ENCODE measurements at places on chromosomes 3 and 15.

DNA sequence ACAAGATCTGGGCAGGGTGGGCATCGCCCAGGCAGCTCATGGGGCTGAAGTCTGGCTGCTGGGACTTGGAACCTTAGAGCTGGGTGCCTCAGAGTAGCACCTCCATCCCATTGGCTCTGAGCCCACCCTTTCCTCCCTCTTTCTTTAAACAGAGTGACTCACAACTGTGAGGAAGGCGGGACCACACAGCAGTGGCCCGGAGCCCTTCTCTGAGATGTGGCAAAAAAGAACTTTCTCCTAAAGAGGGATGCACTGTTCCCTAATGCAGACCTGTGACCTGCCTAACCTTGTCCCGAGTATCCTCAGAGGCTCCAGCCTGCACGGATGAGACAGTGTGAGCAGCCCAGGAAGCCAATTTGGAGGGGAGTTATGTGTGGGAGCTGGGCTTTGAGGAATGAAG, 23.6 kb downstream of the PRR20G start:
- DNase-seq: no peak

DNA sequence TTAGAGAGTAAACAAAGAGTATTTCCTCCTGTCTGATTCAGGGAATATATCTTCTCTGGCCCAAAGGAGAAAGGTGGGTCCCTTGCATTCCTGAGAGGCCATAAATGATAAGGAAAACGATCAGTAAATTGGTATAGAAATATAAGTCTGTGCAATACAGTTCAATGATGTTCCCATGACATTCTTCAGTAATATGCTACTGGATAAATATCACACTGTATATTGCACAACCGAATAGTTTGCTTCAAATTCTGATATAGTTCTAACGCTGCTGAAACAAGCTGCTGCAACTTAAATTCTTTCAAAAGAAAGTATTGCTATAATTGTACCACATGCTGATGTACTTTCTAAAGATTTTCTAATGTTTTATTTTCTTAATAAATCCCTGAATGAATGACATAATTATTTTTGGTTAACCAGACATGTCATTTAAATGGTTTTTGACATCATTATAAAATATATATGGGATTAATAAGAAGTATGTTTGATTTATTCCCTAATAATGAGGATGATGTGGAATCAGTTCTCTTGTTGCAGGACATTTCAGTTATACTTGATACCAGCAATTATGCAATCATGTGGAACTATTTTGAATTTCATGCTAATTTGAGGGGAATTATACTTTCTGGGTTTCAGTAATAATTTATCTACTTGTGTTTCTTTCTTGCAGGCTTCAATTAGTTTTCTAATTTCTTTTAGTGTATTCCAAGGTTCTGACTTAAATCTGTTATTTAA, 44.9 kb downstream of the FGF7 start:
- no peak for DNase-seq

DNA sequence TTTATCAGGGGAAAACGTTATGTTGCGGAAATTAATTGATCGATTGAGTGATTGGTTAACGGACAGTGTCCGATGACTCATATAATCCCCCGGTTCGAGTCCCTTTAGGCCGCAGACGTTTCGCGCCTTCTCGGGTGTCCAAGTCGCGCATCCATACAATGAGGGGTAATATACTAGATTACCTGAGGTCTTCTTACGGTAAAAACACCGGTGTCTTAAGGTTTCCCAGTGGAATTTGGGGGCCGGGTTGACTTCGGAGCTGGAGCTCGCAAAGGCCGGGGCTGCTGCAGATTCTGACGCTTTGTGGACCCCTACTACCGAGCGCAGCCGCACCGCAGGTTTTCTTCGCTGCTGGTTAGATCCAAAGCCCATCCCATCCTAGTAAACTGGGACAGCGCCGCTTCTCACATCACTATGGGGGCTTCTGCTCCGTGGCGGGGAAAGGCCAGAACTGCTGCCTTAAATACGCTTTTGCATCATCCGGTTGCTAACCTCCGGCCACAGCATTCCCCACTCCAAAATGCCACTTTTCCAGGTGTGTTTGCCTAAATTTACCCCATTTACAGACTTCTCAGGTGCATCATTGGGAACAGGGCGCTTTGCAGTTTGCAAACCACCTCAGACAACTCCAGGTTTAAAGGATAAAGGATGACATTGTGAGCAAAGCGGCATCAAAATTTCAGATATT, 858 bp upstream of the SACM1L start:
- DNase-seq: no peak

DNA sequence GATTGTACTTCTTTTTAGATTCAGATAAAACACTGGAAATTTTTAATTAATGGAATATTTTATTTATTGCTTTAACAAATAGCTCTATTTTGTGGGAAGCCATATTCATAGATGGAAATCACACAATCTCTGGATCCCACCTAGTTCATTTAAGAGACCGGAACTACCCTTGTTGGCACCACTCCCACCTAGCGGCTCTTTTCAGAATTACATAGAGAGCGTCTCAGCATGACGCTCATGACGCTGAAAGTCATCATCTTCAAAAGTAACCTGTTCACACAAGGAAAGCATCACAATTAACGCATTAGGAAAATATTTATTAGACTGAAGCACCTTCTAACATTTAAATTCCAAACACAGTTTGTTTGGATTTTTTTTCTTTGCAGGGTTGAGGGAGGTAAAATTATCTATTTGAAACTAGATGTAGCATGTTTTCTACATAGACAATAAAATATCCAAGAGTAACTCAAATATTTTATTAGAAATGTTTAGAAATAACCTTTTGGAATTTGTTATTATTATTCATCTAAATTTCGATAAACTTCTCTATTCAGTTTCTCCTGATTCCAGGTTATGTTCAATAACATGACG, 214.9 kb upstream of the ARRDC4 start:
- DNase-seq: no peak

- DNase-seq: no peak
Observed at GRCh38 chr3:143478115-143478693, 358.6 kb downstream of the CHST2 start.

DNA sequence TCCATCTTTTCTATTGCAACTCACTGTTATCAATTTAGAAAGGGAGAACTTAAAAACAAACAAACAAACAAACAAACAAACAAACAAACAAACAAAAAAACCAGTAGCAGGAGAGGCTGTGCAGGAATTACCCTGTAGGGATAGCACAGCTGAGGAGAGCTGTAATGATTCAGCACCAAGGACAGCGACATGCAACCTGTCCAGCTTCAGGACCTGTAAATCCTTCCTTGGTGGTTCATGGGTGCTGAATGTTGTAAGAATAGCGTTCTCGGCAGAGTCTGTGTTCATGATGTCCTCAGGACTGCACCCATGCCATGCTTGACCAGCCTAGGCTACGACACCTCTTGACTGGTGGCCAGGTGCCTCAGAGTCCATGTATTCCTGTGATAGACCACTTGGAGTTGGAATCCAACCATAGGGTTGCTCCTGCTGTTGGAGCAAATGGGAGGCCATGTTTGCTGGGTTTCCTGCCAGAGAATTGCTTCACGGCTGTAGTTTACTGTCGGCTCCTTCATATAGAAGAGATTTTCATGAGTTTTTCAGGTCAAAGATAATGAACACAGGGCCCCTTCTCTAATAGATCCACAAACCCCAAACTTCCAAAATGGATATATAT, 65.9 kb downstream of the CACNA2D3 start:
- no peak for DNase-seq

- no peak for DNase-seq
Observed at GRCh38 chr3:183634707-183635106, 716 bp upstream of the KLHL24 start.

GRCh38 chr3:99896482-99896881, 78.8 kb downstream of the CMSS1 start:
- no peak for DNase-seq

DNA sequence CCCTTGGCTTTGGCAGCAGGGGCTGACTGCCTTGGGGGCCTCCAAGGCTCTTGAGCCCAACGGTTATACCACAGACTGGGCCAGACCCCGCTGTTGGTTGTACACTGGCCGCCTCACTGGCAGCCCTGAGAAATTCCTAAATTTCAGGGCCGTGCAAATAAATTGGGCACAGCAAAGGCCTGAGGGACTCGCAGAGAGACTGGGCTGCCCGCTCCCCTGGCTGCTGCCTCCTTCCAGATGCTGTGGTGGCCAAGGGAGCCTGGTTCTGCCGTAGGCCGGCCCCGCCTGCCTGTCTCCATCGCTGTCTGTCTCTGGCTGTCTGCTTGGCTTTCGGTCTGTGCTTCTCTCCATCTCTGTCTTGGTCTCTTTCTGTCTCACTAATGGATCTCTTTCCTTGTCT, 9.0 kb downstream of the FBLN2 start:
- no peak for DNase-seq

DNA sequence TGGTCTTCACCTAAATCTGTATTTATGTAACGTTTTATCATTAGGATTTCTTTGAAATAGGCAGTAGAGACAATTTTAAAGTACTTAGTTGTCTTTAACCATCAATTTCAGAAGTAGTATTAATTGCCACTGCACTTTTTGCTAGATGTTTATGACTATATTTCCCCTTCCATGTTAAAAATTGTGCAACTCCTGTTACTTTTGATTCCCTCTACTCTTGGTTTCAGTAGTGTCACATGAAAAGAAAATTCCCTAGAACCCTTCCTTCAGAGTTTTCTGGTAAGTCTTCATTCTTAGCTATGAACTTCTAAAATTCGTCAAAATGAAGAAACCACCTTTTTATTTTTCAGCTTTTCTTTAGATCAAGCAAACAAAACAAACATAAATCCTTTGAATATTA, 7.1 kb downstream of the PIAS1 start:
- DNase-seq: no peak

DNA sequence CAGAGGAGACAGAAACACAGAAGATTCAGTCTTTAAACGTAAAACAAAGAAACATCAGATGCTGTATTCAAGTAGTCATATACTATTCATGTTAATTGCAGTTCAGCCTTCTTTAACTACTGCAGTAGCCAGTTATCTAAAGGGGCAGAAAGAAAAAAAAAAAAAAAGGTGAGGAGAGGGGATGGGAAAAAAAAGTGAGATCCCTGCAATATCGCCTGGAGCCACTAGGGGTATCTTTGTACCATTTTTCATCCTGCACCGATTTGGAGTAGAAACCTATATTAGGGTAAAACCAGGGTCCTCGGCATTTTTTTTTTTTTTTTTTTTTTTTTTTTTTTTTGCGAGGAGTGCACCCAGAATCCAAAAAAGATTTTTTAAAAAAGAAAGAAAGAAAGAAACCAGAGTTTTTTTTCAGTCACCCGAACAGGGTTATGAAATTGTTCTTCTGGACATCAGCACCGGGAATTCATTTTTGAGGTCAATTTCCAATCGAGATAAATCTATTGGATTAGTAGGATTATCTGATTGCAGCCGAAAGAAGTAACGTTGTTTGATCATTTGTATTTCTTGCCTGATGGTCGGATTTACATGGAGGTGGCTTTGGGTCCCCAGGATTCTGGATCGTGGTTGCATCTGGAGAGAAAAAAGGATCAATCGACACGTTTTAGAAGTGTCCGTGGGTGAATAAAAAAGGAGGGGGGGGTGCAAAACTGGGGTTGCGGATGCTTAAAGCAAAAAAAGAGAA, 186.7 kb downstream of the NLGN1 start:
- no peak for DNase-seq

- no peak for DNase-seq
Observed at GRCh38 chr3:148931574-148931973, 59.8 kb upstream of the GYG1 start.

GRCh38 chr3:65856907-65857306, 181.8 kb downstream of the MAGI1 start:
- no peak for DNase-seq

DNA sequence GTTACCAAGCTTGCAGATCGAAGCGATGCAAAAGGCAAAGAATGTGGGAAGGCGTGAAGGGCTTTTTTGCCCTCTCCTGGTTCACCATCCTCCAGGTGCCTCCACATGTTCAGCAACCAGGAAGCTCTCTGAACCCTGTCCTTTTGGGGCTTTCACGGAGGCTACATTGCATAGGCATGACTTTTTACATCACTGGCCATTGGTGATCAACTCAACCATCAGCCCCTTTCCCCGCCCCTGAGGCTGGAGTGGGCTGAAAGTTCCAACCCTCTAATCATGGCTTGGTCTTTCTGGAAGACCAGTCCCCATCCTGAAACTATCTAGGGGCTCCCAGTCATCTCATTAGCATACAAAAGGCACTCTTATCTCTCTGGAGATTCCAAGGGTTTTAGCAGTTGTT, 52.6 kb downstream of the UACA start:
- no peak for DNase-seq

GRCh38 chr3:162147996-162148395, 651.4 kb downstream of the OTOL1 start:
- DNase-seq: no peak

- peak; percentile 76 for DNase-seq
Observed at GRCh38 chr15:99954361-99955180, 221.3 kb upstream of the LYSMD4 start.

DNA sequence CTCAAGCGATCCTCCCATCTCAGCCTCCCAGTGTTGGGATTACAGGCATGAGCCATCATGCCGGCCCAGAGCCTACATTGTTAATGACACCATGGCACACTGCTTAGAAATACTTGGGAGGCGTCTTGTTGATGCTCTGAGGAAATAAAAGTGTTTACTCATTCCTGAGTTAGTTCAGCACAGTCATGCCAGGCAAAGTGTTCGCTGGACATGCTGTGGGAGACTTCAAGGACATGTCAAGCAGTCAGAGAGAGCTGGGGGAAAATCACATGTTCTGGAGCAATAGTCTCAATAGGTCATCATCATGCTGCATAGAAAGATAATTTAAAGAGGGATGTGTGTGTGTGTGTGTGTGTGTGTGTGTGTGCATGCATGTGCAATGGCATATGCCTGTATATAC, 37.5 kb downstream of the TTC23 start:
- no peak for DNase-seq
